ENCODE measurements at places on chromosomes 16 and 17.

GRCh38 chr17:81514489-81514738, 1.8 kb upstream of the ACTG1 start:
- no peak for DNase-seq

GRCh38 chr16:7976125-7976524, 614.2 kb downstream of the TMEM114 start:
- no peak for DNase-seq

- no peak for DNase-seq
Observed at GRCh38 chr17:19410875-19411620, at the start of gene RNF112. RNF112 (plus strand) TSS chr17:19411232; CDS start chr17:19411409, 177 bp downstream.

DNA sequence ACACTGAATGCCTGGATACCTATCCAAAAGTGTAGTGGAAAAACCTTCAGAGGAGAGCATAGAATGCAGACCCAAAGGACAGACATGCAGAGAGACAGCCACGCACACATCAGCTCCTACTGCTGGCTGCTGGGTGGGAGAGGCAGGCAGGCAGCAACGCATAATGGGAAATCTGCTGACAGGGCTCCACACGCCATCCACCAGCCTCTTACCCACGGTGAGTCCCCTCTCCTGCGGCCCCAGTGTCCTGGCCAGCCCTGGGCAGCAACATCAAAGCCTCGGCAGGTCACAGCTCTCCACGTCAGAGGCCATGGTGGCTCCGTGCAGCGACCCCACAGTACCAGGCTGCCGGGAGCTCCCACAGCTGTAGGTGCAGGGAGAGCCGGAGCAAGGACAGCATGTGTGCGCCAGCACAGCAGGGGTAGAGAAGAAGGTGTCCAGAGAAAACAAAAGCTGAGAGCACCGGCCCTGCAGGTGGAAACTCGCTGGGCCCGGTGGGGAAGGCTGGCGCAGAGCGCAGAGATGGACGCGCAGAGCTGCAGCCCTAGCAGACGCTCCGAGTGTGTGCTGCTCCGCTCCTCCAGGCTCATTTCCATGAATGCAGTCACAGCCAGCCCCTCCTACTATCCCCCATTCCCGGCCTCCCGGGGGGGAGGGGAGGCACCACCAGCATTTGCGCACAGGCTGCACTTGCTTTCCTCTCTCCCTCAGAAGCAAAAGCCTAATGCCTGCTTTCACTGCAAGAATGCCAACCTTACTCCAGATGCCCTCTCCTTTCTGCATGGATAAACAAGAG, 58.9 kb downstream of the CYTH1 start:
- no peak for DNase-seq

DNA sequence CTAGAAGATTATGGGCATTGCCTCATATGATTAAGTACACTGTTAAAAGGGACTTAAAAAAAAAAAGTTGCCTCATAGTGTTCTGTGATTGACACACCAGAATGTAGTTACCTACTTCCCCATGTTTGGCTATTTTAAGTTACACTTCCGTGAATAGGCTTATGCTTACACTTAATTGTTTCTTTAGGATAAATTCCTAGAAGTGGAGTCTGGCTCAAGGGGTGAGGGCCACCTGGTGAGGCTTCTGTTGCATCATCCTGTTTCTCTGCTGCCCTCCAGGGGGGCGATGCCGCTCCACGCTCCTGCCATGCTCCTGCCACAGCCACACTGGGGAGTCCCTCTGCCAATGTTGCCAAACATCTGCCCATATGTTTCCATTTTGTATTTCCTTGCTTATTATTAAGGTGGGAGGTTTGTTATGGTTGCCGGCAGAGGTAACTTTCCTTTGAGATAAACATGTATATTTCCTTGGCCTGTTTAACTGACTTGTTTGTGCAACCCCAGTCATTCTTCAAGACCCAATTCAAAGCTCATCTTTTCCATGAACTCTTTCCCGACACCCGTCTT, 73.1 kb downstream of the KSR1 start:
- no peak for DNase-seq

- DNase-seq: no peak
Observed at GRCh38 chr16:65634833-65635232, 513.0 kb upstream of the CDH11 start.

DNA sequence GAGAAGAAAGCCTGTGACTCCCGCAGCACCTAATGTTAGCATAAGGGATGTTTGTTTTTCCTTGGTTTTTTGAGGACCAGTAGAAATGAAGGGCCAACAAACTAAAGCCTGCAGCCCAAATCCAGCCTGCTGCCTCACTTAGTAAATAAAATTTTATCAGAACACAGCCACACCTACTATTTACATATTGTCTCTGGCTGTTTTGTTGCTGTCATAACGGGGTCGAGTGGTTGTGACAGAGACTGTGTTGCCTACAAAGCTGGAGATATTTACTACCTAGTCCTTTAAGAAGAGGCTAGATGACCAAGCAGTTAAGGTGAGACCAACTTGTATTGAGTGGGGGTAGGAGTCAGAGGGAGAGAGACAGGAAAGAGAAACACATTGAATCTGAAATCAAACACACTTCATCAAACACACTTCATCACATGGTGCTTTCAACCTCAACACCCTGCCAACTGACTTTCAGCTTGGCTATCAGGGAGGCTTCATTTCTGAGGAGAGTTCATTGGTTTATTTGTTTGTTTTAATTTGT, 546.3 kb upstream of the CDH11 start:
- DNase-seq: no peak

DNA sequence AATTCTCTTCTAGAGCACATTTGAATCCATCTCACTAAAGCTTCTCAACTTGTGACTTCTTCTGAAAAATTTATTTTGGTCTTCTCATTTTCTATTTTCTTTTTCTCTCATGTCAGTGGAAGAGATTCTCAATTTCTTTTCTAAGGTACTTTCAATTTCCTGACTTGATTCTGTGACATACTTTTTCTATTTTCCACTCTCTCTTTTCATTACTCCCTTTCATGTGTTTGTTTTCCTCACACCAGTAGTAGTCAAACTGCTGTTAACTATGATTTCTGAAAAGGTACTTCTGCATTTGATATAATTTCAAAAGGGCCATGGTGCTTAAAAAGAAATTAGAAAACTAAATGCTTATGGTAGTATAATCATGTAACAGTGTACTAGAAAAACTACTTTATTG, 41.9 kb downstream of the NFAT5 start:
- no peak for DNase-seq

DNA sequence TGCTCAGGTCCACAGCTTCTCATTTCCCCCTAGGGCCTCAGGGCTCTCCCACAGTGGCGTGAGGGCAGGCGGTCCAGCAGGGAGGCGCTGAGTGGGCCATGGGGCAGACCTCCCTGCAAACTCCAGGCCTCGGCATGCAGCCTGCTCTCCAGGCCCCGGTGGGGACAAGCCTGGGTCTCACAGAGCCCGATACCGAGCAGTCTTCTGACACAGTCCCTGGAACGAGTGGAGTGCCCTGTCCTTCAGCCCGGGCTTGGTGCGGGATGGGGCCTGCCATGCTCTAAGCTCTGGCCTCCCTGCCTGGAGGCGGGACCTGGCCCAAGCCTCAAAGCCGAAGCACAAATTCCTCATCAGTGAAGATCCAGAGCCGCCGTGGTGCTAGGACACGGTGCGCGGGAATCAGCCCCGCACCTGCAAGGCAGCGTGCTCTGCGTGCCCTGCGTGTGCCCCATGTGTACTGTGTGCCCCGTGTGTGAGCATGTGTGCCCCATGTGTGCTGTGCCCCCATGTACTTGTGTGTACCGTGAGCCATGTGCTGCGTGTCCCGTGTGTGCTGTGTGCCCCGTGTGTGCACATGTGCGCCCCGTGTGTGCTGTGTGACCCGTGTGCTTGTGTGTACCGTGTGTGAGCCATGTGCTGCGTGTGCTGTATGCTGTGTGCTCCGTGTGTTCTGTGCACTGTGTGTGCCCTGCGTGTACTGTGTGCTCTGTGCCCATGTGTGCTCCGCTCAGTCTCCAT, 56.1 kb downstream of the ENGASE start:
- no peak for DNase-seq

GRCh38 chr17:40827746-40828453, 5.5 kb upstream of the KRT10 start:
- DNase-seq: no peak

GRCh38 chr17:70912716-70913485, 743.6 kb downstream of the KCNJ2 start:
- no peak for DNase-seq

DNA sequence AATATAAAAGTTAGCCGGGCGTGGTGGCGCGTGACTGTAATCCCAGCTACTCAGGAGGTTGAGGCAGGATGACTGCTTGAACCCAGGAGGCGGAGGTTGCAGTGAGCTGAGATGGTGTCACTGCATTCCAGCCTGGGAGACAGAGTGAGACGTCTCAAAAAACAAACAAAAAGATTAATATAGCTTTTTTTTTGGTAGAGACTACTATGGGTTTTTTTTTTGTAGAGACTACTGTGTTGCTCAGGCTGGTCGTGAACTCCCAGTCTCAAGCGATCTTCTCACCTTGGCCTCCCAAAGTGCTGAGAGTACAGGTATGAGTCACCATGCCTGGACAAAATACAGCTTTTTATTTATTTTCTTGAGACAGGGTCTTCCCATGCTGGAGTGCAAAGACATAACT, 20.2 kb downstream of the ZNRF1 start:
- DNase-seq: no peak

DNA sequence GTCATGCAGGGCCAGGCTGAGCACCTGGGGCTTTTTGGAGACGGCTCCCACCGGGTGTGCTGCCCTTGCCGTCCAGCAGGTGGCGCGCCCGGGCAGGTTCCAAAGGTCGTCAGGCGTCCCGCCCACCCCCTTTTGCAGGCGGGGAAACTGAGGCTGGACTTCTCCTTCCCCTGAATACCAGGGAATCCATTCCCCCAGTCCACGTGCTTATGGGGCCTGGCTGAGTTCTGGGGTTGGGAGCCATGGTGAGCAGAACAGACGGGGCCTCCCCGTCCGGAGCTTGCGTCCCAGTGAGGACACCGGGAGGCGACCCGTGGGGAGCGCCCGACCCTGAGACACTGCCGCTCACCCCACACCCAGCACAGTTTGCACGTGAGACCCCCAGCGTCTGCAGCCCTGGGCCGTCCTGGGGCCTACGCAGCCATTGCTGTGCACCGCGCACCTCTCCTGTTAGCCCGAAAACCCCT, 51.8 kb upstream of the JPH3 start:
- DNase-seq: peak; percentile 22

DNA sequence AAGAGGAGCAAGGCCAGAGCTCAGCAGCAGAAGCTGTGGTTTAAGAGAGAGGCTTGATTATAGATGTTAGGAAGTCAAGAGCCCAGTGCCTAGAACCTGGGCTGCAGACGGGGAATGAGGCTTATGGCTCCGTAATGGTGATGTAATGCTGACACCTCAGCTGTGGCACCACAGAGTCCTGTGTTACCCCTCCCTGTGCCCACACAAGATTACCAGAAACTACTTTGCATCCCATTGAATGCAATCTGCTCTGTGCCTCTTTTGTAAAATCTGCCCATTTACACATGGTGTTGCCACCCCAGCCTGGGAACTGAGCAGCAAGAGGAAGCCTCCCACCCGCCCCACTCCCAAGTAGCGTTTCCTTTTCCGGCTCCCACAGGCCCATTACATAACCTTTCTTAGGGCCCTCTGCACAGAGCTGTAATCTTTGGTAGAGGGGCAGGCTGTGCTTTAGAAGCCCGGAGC, 57.0 kb downstream of the PITPNC1 start:
- DNase-seq: no peak
